ENCODE measurements at places on chromosomes 5 and 9.

DNA sequence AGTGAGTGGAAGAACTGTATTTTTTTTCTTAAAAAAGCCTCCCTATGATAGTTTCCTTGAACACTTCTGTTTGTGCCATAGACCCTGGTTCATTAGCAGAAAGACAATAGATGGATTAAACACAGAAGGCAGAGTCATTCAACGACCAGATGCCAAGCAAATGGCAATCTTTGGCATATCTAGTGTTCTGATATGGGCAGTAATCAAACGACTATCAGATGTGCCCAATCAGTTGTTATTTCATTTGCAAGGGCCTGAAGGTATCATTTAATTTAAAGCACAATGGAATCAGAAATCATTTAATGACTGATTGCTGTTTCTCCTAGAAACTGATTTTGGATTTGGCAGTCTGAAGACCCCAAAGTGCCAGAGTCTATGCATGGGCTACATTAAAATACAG is 61.3 kb downstream of the SGCD start:
- no peak for DNase-seq

DNA sequence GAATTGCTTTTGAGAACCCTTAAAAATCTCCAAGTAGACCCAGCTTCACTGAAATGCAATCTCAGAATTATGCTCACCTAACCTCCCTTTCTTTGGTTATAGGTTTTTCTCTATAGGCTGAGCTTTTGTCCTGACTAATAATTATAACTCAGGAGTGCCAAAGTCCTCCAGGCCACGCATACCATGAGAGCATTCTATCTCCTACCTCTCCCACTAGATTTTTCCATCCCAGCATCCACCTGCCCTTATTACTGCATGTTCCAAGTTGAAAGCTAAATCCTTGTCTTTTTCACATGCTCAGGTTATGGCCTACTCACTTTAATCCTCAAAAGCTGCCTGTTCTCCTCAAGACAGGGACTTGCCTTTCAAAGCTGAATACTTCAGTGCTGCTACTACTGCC is 22.1 kb downstream of the ZNF346 start:
- DNase-seq = no peak

- no peak for DNase-seq
Observed at GRCh38 chr5:167814040-167814439, 477.4 kb upstream of the WWC1 start.

- no peak for DNase-seq
Observed at GRCh38 chr9:20084125-20084524, 295.3 kb upstream of the SLC24A2 start.

- DNase-seq = peak; percentile 69
Observed at GRCh38 chr9:9942764-9943424, 669.9 kb downstream of the PTPRD start.

DNA sequence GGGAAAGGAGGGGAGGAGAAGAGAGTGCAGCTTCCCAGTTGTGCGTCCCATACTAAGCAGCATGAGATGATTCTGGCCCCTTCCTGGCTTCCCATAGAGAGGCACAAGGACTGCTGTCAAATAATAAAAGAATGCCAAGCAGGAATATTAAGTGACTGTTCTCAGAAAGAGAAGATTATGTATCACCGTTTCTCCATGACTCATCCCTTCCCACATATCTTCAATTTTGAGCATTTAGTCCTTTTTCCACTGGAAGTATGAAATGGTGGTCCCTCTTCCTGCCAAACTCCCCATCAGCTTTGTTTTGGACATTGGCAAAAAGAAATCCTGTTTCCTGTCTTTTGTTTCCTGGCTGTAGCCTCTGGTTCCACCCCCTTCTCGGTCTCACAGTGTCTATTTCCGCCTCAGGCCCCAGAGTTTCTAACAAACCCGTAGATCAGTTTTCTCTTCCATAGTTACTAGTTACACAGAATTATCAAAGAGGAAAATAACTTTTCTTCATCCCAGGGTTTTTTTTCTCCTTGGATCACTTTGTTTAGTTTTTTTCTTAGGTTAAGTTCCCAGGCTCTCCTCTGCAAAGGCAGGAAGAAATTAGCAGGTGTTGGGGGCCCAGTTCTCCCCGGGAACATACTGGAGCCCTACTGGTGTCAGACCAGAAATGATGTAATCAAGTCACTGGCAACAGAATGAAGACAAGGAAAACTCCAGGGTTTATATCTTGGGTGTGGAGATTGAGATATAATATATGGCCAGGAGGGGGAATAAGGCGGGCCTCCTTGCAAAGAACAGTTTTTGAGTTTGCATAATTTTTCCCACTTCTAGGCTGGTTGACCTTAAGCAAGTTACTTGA is 26.4 kb upstream of the ARHGAP26 start:
- peak; percentile 52 for DNase-seq

GRCh38 chr5:3103262-3103811 is 351.9 kb upstream of the IRX2 start:
- DNase-seq = no peak

DNA sequence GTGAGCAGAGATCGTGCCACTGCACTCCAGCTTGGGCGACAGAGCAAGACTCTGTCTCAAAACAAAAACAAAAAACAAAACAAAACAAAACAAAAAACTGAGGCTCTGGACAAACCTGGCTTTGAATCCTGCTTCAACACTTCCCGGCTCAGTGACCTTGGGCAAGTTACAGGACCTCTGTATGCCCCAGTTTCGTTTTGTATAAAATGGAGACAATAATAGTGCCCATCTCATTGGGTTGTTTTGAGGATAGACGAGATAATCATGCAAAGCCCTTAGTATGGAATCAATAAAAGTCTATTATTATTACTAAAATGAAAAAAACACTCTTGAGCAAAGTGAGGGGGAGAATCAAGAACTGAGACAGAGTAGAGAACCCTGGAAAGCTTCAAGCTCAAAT is 184.9 kb downstream of the ATP10B start:
- no peak for DNase-seq

DNA sequence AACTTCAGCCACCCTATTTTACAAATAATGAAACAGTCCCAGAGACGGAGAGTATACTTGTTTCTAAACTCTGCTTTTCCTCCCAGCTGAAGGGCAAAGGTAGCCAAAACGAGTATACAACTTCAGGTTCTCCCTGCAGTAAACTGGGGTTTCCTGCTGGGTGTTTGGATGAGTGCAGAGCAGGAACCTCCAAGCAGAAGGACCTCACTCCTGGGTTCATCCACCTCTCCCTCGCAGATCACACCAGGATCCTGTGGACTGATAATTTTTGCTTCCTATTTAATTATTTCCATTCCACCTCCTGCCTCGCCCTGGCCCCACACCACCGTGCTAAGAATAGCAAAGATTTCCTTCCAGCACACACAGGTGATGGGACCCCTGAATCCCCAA is 2.0 kb upstream of the FOXB2 start:
- DNase-seq = no peak

DNA sequence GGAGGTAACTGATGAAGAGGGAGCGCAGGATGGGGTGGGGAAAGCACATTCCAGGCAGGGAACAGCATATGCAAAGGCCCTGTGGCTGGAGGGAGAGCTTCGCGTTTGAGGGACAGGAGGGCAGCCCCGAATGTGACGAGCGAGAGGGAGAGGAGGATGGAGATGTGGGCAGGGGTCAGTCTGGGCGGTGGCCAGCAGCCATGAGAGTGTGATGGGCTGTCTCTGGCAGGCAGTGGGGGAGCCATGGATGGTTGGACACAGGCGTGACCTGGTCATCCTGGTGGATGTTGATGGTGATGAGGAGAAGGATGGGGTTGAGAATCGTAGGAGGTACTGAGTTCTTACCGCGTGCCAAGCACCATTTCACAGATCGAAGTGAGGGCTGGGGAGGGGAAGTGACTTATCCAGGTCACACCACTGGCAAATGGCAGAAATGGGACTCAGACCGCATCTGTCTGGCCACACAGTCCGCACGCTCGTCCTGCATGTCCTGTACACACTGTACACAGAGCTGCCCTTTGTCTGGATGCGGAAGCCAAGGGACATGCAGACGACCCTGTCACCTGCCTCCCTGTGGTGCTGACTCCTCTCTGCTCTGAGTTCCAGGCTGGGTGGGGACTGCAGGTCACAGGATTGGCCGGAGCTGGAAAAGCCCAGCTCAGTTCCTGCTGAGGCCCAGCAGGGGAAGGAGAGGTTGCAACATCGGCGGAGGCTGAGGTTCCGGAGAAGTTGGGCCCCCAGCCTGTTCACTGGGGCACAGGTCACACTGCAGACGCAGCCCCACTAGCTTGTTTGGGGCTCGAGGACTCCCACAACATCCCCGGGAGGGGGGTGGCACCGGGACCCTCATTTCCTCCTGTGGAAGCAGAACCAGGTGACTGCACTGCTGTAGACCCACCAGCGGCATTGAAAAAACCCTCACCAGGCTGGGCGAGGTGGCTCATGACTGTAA is 165.6 kb upstream of the IER5L start:
- peak; percentile 90 for DNase-seq

- DNase-seq = no peak
Observed at GRCh38 chr5:140927228-140927573, 1.1 kb downstream of the PCDHAC1 start.

Data from suppressor macrophage treated with lipopolysaccharide for 1 hour (primary cell).